Activated T-helper 1 cell treated with anti-CD3 and anti-CD28 coated beads, Interleukin-2, amount 50 U/mL, for 16 hours (primary cell): ENCODE measurements at places on chromosomes 3 and 15.

GRCh38 chr3:37491343-37491742 is 317.0 kb upstream of the LRRFIP2 start:
- no peak for DNase-seq

- no peak for DNase-seq
These were observed 27.3 kb downstream of the MEF2A start for GRCh38 chr15:99593070-99593469.

DNA sequence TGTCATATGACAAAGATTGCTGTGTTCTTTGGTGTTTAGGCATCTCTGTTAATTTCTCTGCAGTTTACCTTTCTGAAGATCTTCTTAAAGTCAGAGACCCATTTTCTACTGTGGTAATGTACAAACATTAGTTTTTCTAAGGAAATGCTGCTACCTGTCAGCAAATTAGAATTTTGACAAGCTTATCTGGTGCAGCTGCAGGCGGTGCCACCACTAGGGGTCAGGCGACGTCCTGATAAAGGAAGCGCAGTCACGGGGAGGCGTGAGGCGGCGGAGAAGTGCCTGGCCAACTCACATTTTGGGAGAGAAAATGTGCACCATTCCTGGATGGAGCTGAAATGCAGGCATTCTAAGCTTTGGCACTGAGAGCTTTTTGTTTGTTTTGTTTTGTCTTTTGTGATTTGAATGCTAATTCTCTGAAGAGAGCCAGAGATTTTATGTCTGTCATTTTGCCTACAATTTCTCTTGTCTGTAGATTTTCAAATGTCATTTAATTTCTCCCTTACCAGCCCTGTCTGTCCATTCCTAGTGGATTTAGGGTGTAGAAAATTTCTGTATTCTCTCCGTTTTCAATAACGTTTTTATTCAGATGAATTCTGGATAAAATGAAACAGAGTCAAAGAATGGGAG is 24.9 kb upstream of the SIAH2 start:
- DNase-seq = peak; percentile 63

GRCh38 chr15:25402342-25402741 is 36.5 kb downstream of the UBE3A start:
- DNase-seq = no peak

GRCh38 chr3:44235604-44236484 is 5.8 kb upstream of the TOPAZ1 start:
- DNase-seq = peak; percentile 9

GRCh38 chr3:112811131-112811884 is 35.4 kb downstream of the CD200R1L start:
- DNase-seq = no peak

GRCh38 chr3:60403866-60404265 is 847.4 kb downstream of the FHIT start:
- no peak for DNase-seq

DNA sequence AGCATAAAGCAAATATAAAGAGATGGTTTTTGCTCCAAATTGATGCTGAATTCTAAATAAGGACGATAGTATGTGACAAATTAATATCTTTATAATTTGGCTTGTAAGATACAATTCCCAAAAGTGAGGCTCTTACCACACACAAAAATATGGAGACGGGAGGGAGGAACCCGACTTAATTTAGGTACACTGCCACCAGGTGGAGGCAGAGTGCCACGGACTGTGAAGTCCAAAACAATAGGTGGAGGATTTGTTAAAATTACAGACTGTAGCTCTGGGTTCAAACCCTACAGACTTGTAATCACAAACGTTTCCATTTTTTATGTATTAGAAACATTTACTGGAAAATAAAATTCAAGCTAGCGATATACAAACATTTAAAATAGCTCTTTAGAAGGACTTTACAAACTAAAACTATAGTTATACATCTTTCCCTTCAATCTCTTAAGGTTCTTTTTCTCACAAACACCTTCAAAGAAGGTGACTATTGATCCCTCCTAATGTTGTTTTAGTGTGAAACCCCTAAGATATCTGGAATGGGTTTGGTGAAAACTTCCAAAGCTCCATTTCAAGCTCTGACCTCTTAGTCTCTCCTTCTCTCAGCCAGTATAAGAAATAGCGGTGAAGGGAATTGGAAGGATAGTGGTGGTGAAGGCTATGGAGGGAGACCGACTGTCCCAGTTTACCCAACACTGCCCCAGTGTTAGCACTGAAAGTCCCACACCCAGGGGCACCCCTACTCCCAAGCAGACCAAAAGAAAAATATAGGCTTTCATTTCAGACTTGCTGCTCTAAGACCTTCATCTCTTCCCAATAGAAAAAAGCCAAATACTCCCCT is 89.7 kb downstream of the AQP9 start:
- DNase-seq = peak; percentile 38

GRCh38 chr3:10506696-10507095 is 1.3 kb upstream of the ATP2B2 start:
- no peak for DNase-seq

- DNase-seq = no peak
These were observed 6.7 kb downstream of the EPHA3 start for GRCh38 chr3:89113893-89114840.
